CD4-positive, alpha-beta T cell treated with Interleukin-4 for 4 hours (primary cell): ENCODE measurements at places on chromosomes 1 and 21.

DNA sequence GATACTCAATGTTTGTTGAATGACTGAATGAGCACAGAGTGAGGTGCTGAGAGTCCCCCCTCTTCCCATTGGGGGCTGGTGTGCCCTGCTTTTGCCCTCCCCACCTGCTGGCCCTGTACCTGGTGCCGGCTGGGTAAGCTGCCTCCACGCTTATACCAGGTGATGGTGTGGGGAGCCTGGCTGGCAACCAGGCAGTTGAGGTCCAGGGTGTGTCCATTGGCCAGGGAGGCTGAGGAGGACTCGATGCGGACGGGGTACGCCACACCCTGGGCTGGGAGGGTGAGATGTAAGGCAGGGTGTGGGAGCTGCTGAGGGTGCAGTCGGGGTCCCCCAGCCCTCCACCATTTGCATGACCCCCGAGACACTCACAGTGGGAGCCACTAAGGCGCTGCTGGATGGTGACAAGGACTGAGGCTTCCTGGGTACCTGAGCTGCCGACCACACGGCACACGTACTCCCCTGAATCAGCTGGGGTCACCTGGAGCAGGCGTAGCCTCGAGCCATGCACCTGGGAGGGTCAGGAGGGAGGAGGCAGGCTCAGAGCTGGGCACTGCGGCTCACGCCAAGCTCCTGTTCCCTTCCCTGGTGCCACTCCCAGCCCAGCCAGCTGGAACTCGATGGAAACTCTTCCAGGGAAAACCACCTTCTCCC lies 36.6 kb downstream of the LDLRAD2 start:
- DNase-seq = no peak

- DNase-seq = no peak
Measured at GRCh38 chr1:42335809-42336518, 929 bp upstream of the FOXJ3 start.

DNA sequence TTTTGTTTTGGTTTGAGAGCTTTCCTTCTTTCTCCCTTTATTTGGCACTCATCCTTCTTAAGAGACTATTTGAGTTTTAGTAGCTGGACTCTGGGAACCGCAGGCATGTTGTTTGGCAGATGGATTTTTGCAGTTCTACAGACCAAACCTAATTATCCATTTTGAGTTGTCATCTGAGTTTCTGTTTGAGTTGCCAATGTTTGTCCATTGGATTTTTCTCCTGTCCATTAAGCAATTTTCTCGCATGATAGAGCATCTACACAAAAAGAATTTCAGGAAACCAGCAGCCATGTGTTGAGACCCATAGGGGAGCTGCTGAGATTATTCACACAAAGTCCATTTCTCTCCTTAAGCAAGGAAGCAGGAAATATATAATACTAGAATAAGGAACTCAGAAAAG lies 17.2 kb upstream of the CXADR start:
- DNase-seq = no peak

GRCh38 chr1:153509036-153509435 lies 26.8 kb downstream of the S100A6 start:
- DNase-seq = no peak

- DNase-seq = no peak
Measured at GRCh38 chr1:25977801-25978200, 20.1 kb downstream of the PAFAH2 start.

GRCh38 chr21:32816261-32816660 lies 44.7 kb upstream of the PAXBP1 start:
- DNase-seq = no peak

GRCh38 chr1:169874229-169874628 lies 19.5 kb downstream of the SCYL3 start:
- no peak for DNase-seq

- DNase-seq = no peak
Measured at GRCh38 chr1:109669246-109669948, 1.5 kb downstream of the GSTM2 start.

DNA sequence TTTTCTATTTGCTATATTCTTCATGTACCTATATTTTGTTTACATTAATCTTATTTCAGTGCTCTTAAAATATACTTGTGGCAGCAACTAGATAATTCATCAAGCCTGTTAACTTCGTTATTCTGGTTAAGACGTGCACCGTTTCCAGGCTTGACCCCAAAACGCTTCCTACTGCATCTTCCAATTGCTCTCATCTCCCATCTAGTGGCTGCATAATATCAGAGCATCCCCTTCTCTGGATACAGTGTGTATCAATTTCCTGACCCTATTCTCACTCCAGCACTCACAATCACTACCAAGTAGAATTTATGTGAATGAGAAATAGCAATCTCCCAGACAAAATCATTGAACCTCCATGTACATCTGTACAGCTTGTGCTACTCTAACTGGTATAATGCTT lies 1280.3 kb upstream of the B3GALT2 start:
- DNase-seq = no peak

DNA sequence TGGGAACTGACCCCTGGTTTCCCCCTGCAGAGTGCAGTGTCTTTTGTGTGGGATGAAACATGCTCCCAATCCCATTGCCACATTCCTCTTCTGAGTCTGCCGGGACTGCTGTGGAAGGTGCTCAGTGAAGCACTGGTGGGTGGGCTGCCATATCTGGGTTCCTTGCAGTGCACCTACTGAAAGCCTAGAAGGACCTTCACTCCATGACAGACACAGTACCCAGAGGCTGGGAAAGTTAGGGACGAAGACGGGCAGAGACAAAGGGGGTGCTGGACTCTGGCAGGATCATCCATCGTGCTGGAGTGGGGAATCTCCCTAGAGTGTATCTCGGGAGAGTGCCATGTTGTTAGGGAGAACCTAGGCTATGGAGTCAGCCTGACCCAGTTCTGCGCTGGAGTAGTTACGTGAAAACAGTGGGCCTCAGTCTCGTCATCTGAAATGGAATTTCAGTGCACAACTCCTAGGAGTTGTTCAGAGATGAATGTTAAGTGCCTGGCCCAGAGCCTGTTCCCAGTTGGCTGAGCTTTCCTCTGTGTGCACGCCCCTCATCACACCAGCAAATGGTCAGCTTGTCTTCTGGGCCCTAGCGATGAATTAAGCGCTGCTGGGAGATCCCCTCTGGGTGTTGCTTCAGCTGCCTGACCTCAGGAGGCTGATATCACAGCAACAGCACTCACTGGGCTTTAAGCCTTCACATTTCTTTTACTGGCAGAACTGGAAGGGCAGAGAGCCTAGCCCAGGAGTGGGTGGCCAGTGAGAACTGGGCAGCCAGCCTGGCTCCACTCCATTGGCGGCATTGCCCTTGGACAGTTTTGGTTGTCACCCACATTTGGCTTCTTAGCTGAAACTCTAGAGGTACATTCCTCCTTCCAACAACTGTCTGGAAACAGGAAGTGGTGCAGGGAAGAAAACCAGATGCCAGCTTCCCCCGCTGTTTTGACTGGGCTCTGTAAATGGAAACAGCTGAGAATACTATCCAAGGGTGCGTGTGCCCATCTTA lies 479.8 kb upstream of the VAMP3 start:
- DNase-seq = no peak

DNA sequence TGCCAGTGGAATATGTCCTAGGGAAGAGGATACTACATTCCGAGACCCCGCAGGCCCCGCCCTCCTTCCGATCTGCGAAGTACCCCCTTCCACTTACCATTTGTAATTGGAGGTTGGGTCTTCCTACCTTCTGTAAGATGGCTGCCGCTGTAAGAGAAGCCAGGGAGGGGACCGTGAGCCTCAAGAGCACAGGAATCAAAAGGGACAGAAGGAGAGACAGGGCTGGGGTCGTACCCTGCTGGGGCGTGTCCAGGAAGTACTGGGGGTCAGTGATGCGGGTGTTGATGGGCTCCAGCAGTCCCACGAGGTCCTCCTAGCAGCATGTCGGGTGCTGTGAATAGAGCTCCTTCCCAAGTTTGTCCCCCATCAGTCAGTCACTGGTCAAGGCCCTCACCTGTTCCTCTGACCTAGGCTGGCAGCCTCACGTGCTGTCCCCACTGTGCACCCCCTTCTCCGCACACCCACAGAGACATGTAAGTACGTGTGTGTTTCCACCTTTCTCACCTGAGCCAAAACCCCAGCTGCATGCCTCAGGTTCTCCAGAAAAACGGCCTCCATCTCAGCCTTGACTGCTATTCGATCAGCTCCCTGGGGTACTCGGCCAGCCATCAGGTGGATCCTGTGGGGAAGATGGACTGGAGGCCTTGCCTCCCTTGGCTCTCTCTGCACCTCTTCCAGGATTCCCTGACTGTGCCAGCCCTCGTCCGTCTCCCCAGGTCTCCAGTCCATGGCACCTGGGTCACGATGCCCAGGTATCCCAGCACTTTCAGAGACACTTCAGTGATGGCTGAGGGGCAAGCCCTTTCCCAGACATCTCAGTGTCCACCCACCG lies 1.8 kb downstream of the HYI start:
- no peak for DNase-seq

- no peak for DNase-seq
Measured at GRCh38 chr1:241972703-241973369, 15.3 kb downstream of the BECN2 start.

DNA sequence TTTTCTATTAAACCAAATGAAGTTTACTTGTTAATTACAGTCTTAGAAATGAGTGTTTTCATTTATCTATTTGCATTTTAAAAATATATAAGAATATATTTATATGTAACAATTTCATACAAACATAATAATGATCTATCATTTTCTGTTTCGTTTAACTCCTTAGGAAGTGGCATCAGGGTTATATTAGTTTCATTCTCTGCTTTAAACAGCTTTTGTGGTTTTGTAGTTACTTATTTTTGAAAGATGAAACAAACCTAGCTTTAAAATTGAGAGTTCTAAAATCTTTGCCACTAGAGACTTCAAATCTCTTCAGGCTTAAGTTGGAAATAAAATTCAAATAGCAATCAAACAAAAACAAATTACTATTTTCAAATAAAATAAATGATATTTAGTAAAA lies 2110.6 kb downstream of the MRPL39 start:
- DNase-seq = no peak

GRCh38 chr1:119652587-119652986 lies 4.5 kb upstream of the ZNF697 start:
- DNase-seq = no peak

- no peak for DNase-seq
Measured at GRCh38 chr1:159652506-159652905, 61.9 kb downstream of the CRP start.

- DNase-seq = no peak
Measured at GRCh38 chr1:62263814-62264353, 55.4 kb downstream of the KANK4 start.

GRCh38 chr1:175715742-175716141 lies 27.7 kb downstream of the TNR start:
- no peak for DNase-seq

- DNase-seq = peak; percentile 44
Measured at GRCh38 chr1:145858238-145858900, 512 bp downstream of the PIAS3 start.

- DNase-seq = no peak
Measured at GRCh38 chr1:100528871-100529270, 9.1 kb upstream of the GPR88 start.

DNA sequence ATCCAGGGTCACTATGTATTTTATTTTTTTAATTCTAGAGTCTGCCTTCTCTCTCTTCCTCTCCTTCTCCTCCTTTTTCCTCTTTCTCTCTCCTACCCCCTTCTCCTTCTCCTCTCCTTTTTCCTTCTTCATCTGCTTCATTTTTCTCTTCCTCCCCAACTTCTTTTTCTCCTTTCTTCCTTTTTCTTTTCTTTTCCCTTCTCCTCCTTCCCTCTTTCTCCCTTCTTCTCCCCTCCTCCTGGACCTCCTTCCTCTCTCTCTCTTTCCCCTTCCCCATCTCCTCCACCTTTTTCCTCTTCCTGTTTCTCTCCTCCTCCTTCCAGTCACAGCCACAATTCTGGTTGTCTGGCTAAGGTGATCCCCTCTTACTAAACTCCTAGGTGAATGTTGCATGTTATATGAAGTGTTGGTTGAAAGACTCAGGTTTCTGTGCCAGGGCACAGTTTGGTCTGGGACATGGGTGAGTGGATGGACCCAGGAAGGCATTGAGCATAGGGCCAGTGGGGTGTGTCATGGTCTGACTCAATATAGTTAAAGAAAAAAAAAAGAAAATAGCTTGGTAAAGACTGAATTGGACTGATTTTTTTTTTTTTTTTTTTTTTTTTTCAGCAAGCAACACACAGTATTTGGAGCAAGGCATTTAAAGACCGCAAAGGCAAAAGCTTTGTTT lies 266.9 kb downstream of the TGFB2 start:
- no peak for DNase-seq

DNA sequence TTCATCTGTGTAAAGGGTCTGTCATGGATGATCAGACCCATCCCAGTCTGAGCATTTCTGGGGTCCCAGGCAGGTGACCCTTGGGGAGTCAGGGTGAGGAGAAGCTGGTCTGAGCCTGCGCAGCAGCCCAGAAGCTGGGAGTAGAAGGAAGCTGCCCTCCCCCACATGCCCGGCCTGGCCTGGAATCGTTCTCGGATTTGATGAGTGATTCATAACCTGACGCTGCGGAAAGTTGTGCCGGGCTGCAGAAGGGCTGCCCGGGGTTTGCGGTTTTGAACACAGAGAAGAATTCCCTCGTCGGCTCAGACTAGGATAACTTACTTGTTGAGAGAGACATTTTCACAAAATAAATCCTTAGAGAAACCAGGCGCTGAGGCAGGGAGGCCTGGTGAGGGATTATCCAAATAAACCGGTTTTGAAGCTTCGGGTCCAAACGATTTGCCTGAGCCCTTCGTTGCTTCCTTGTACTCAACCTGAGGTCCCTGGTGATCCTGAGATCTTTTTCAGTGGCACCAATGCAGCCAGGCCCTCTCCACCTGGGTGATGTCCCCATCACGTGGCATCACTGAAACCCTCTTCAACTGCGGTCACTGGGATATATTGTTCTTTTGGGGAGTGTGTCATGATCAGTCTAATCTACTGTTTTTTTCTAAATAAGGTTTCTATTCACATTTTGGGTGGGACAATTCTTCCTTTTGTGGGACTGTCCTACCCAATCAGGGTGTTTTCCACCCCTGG lies 29.2 kb downstream of the EPHB2 start:
- no peak for DNase-seq

GRCh38 chr1:226560243-226560642 lies 11.7 kb downstream of the STUM start:
- no peak for DNase-seq

DNA sequence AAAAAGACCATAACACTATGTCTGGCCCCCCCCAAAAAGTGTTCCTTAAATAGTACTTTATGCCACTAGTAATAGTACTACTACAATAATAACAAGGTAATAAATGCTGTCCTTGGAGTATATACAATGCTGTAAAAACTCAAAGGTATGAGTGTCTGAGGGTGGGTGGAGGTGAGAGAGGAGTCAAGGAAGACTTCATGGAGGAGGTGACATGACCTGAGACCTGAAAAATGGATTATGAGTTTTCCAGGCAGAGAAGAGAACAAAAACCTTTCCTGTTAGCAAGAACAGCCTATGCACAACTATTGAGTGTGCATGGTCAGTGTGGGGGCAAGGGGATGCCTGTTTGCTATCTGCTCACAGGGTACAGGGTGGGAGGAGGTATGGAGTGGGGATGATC lies 290.2 kb upstream of the USP24 start:
- no peak for DNase-seq

GRCh38 chr1:190864013-190864641 lies 386.5 kb upstream of the BRINP3 start:
- DNase-seq = no peak

GRCh38 chr21:26140164-26140579 lies 30.4 kb downstream of the APP start:
- no peak for DNase-seq
